ENCODE measurements at places on chromosomes 3 and 15. TPM values are rescaled to one million over a fixed set of nuclear protein-coding genes. Genes with fewer than 3 reads are reported as not detected.

GRCh38 chr15:89441295-89441812 lies 55.0 kb downstream of the RHCG start:
- H3K36me3 ChIP-seq = no peaks in the 10 kb centered on the region
- no peak overlapping the region for H3K27ac ChIP-seq
- no peaks in the 10 kb centered on the region for H3K4me1 ChIP-seq
- H3K4me3 ChIP-seq = no peak overlapping the region
- no peak for DNase-seq

DNA sequence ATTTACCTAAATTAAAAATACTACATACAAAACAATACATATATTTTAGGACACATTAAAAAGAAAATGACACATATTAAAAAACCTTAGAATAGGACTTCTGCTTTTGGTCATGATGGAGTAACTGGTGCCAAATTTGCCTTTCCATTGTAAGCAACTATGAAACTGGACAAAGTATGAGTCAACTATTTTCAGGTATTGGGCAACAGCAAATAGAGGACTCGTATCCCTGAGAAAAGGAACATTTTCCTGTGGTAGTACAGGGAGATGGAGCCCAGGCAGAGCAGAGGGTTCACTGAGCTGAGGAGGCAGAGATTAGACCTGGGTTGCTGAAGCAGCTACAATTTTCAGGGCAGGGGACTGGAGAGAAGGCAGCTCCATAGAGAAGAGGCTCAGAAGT lies 14.7 kb downstream of the CCR1 start:
- no peaks in the 10 kb centered on the region for H3K27me3 ChIP-seq
- no peaks in the 10 kb centered on the region for H3K36me3 ChIP-seq
- no peak for DNase-seq

DNA sequence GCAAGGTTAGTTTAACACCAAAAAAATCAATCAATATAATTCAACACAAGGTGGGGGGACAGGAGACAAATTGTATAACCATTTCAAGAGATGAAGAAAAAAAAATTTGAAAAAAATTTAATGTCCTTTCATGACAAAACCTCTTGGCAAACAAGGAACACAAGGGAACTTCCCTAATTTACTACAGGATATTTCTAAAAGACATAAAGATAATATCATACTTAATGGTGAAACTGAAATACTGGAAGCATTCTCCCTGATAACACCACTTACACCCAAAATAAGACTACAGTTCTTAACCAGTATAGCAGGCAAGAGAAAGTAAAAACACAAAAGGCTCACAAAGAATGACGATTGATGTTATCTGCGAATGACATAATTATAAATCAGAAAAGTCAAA lies 44.7 kb downstream of the IFT57 start:
- H3K4me3 ChIP-seq = no peak overlapping the region
- H3K4me1 ChIP-seq = no peaks in the 10 kb centered on the region
- no peaks in the 10 kb centered on the region for H3K27me3 ChIP-seq
- H3K36me3 ChIP-seq = no peaks in the 10 kb centered on the region
- DNase-seq = no peak

The SENP5 gene
- 60.6 TPM for total RNA-seq

DNA sequence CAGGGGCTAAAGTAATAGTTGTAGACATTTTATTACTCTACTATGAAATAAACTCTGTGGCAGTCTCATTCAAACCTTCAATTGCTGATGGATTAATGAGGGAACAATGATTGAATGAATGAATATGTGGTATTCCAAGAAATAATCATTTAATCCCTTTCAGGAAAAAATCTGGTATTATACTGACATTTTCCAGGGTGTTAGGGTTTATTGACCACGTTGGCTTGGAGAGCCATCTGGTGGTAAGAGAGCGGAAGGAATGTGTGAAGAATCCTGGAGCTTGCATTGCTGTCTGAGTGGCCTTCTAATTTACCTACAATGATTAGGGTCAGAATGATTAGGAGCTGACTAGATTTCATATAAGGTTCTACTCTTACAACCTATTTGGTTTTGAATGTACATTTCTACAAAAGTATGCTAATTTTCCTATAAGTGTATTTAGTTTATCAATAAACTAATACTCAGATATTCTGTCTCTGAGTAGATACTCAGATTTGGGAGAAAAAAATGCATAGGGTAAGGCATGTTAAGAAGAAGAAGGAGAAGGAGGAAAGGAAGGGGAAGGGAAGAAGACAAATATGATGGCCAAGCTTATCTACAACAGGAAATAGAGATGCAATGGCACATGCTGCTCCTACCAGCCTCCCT lies 249.9 kb downstream of the ROBO1 start:
- H3K27ac ChIP-seq = no peak overlapping the region
- H3K36me3 ChIP-seq = no peaks in the 10 kb centered on the region
- H3K4me3 ChIP-seq = no peak overlapping the region
- DNase-seq = no peak
- H3K4me1 ChIP-seq = no peaks in the 10 kb centered on the region

DNA sequence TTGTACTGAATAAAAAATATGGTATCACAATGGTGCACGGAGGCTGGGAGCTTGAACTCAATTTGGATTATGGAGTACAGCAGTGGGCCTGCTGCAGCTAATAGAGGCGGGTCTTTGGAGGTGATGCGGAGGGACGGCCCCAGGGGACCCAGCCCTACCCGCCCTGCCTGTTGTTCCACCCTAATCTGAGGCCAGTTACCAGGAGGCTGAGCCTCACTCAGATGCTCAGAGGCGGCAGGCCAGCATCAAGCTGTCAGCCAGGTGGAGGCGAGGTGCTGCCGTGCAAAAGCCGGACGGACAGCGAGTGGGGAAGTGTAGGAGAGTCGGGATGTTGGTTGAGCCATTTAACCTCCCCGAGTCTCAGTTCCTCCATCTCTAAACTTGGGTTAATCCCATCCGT lies 218.5 kb upstream of the RGMA start:
- no peak overlapping the region for H3K27ac ChIP-seq
- peaks cover 2% of the 10 kb centered on the region for H3K4me1 ChIP-seq

DNA sequence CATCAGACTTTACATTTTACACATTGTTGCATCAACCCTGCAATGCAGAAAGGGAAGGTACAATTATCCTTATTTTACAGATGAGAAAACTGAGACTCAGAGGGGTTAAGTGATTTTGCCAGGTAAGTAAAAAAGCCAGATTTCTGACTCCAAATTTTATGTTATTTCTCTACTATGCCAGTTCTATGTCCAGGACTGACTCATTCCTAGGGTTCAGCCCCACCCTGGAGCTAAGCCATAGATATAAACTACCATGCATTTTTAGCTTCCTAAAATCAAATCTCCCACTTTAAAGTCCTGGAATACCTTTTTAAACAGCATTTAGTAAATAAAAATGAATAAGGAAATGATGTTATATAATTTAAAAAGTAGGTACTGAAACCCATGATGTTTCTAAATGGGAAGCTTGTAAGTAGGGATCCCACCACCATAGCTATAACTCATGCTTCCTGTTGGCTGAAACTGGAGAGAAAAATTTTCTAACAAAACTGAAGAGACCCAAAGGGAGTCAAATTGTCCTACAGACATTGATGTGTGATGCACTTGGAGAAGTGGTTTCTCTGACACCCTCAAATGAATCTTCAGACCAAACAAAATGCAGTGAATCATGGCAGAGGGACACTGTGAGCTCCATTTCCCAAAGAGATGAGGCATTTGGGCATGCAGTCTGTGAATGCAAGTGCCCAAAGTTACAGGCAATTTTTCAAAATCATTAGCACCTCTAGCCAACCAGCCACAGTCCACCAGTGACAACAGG lies 301.7 kb upstream of the UMPS start:
- H3K4me3 ChIP-seq = no peak overlapping the region
- H3K4me1 ChIP-seq = no peaks in the 10 kb centered on the region
- H3K27me3 ChIP-seq = no peaks in the 10 kb centered on the region
- H3K27ac ChIP-seq = no peak overlapping the region
- DNase-seq = no peak

- peak; percentile 8 for DNase-seq
- H3K4me3 ChIP-seq = no peak overlapping the region
- H3K4me1 ChIP-seq = no peaks in the 10 kb centered on the region
- no peaks in the 10 kb centered on the region for H3K27me3 ChIP-seq
Observed at GRCh38 chr3:44114142-44114541, 127.5 kb upstream of the TOPAZ1 start.

Data from tibial nerve (tissue), 4 donors.